ENCODE measurements at places on chromosomes 7 and 10.

- no peaks in the 10 kb centered on the region for H3K4me1 ChIP-seq
- H3K27me3 ChIP-seq: no peaks in the 10 kb centered on the region
- H3K4me3 ChIP-seq: no peak overlapping the region
- DNase-seq: no peak
These were observed 16.1 kb upstream of the PRXL2A start for GRCh38 chr10:80392250-80392649.

DNA sequence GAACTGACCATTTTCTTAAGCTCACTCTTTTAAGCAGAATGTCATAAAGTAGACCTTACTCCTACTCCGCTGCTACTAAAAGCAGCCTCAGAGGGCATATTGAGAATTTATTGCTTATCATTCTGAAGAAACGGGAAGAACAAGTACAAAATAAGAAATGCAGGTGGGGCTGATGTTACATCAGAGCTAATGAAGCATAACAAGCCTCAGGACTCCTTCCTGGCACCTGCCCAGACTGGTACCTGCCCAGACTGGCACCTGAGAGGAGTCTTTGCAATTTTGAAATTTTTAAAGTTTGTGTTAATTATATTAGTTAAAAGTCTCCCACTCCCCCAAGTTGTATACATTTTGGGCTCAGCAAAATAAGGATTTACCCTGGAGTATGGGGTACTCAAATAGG is 162.4 kb downstream of the SEMA3E start:
- no peak overlapping the region for H3K27ac ChIP-seq
- no peaks in the 10 kb centered on the region for H3K27me3 ChIP-seq
- no peaks in the 10 kb centered on the region for H3K36me3 ChIP-seq
- no peaks in the 10 kb centered on the region for H3K4me1 ChIP-seq

GRCh38 chr7:100539436-100540006 is 518 bp downstream of the AGFG2 start:
- H3K27me3 ChIP-seq: no peaks in the 10 kb centered on the region
- peak; percentile 17 for DNase-seq
- H3K36me3 ChIP-seq: no peaks in the 10 kb centered on the region
- H3K4me3 ChIP-seq: peak overlapping the region; percentile 71

- peaks cover 29% of the 10 kb centered on the region for H3K36me3 ChIP-seq
- no peak overlapping the region for H3K4me3 ChIP-seq
- no peak overlapping the region for H3K27ac ChIP-seq
- no peaks in the 10 kb centered on the region for H3K27me3 ChIP-seq
These were observed 268.7 kb downstream of the CELF2 start for GRCh38 chr10:11286261-11286852.

DNA sequence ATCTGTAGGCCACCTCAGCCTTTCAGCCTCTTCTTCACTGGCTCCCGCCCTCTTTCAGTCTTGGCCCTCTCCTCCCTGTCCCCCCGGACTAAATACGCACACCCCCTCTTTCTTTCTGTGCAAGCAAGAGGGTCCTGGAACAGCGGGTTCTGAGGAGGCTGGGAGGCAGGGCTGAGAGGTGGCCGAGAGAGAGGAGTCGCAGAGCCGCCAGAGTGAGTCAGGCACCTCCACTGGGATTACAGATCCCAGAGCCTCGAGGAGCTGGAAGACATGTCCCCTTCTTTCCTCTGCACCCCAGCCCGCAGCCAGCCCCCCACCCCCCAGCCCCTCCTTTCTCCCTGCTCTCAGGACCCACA is 182 bp downstream of the CCDC136 start:
- H3K27me3 ChIP-seq: no peaks in the 10 kb centered on the region
- H3K4me3 ChIP-seq: peak overlapping the region; percentile 95
- DNase-seq: peak; percentile 46
- no peak overlapping the region for H3K27ac ChIP-seq
- peaks cover 14% of the 10 kb centered on the region for H3K4me1 ChIP-seq
- H3K36me3 ChIP-seq: peaks cover 3% of the 10 kb centered on the region

DNA sequence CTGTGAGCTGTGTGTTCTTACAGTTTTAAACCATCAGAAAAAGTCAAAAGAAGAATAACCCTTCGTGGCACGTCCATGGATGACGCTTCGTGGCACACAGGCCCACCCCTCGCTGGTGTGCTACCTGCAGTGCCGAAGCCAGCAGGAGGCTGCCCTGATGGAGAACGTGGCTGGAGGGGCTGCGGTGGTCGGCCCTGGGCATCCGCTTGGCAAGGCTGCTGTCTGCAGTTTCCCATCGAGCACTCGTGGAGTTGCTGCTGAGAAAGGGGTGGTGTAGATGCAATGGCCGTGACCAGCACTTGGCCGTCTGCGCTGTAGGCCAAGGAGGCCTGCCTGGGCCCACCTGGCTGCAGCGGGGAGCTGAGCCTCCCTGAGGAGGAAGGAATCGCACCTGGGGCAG is 3.2 kb upstream of the ADGRA1 start:
- no peaks in the 10 kb centered on the region for H3K27me3 ChIP-seq
- no peak for DNase-seq
- H3K4me3 ChIP-seq: no peak overlapping the region
- H3K4me1 ChIP-seq: peaks cover 4% of the 10 kb centered on the region

GRCh38 chr7:70808876-70809275 is 323.1 kb upstream of the GALNT17 start:
- no peak overlapping the region for H3K4me3 ChIP-seq
- no peaks in the 10 kb centered on the region for H3K36me3 ChIP-seq
- no peak for DNase-seq

DNA sequence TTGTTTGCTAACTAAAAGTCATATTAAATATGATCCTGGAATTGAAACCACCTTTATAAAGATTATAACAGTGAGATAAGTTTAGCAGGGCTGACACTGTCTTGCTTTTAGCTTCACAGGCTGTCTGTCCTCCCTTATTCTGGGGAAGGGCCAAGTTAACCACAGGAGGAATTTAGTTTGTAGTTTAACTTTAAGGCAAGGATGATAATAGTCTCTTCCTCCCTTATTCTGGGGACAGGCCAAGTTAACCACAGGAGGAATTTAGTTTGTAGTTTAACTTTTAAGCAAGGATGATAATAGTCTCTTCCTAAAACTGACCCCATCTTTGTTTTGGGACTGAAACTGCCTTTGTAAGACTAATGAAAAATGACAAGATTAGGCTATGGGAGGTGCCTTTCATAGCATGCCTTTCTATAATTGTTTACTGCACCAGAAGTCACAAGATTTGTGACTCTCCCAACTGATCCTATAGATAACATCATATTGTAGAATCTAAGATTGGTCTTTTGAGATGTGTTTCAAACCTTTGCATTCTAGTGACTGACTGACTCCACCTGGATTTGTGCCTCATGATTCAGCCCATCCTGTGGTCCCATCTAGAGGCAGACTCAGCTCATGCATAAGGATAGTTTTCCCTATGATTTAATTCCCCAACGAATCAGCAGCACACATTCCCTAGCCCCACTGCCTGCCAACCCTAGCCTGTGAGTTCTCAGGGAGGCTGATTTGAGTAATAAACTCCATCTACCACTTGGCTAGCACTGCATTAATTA is 212.0 kb downstream of the MAGI2 start:
- peaks cover 23% of the 10 kb centered on the region for H3K4me1 ChIP-seq
- H3K27ac ChIP-seq: no peak overlapping the region
- no peaks in the 10 kb centered on the region for H3K36me3 ChIP-seq

DNA sequence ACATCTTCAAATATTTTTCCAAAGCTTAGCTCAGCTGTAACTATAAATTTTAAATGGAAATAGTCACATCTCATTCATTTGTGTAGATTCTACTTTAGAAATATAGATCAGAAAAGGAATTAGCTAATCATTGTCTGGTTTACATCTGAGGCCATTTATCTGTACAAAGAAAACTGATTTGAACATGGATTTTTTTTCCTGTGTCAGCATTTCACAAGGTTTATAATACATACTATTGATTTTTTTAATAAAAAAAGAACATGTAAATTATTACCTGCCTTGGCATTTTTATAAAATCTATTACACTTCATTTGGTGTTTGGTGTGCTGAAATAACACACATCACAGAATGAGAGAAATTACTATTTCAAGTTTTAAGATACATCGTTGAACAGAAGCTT is 3.5 kb upstream of the GPR37 start:
- H3K27ac ChIP-seq: no peak overlapping the region
- no peaks in the 10 kb centered on the region for H3K4me1 ChIP-seq
- no peaks in the 10 kb centered on the region for H3K27me3 ChIP-seq
- no peaks in the 10 kb centered on the region for H3K36me3 ChIP-seq

GRCh38 chr10:88116481-88116880 is 253.1 kb downstream of the PTEN start:
- H3K27me3 ChIP-seq: no peaks in the 10 kb centered on the region
- no peak overlapping the region for H3K4me3 ChIP-seq
- no peak overlapping the region for H3K27ac ChIP-seq
- DNase-seq: no peak
- no peaks in the 10 kb centered on the region for H3K36me3 ChIP-seq

- H3K4me1 ChIP-seq: peaks cover 37% of the 10 kb centered on the region
- no peaks in the 10 kb centered on the region for H3K27me3 ChIP-seq
- no peaks in the 10 kb centered on the region for H3K36me3 ChIP-seq
- H3K27ac ChIP-seq: no peak overlapping the region
- DNase-seq: no peak
- H3K4me3 ChIP-seq: no peak overlapping the region
These were observed 12.3 kb downstream of the AUTS2 start for GRCh38 chr7:69610374-69611084.
